T-cell (primary cell): ENCODE measurements at places on chromosomes 16 and 17. TPM values are rescaled to one million over a fixed set of nuclear protein-coding genes. Genes with fewer than 3 reads are reported as not detected.

The CHST4 gene
- not detected for total RNA-seq

The ARL5C gene
- total RNA-seq, result not detected

The SECTM1 gene
- total RNA-seq, result 4.1 TPM

The TUBG2 gene
- total RNA-seq, result 13.7 TPM

DNA sequence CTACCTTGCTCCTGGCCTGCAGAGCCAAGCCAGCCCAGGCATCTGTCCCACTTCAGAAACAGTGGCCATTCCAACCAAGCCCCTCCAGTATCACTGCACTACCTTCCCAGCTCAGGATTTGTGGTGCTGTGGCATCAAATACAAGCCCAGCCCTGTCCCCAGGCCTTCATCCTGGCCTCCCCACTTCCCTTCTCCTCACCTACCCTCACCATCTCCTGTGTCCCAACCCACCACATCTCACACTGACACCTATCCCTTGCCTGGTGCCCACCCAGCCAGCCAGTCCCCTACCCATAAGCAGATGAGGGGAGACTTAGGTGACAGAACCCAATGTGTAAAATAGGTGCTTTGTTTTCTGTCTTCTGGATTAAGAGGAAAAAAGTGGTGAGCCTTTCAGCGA lies 66.0 kb upstream of the CDH5 start:
- DNase-seq, result peak; percentile 2

GRCh38 chr16:20676268-20676825 lies 21.1 kb downstream of the ACSM1 start:
- DNase-seq, result no peak

- no peak for DNase-seq
Measured at GRCh38 chr16:87446479-87446878, 46.3 kb downstream of the ZCCHC14 start.

- DNase-seq, result no peak
Measured at GRCh38 chr16:87976665-87977064, 25.4 kb downstream of the BANP start.

- no peak for DNase-seq
Measured at GRCh38 chr17:81522491-81523401, 5.4 kb upstream of the FSCN2 start.

- DNase-seq, result no peak
Measured at GRCh38 chr16:21656795-21657768, 4.7 kb upstream of the IGSF6 start.

GRCh38 chr17:11330826-11331225 lies 89.8 kb downstream of the SHISA6 start:
- no peak for DNase-seq
